ENCODE measurements at places on chromosomes 1 and 21.

DNA sequence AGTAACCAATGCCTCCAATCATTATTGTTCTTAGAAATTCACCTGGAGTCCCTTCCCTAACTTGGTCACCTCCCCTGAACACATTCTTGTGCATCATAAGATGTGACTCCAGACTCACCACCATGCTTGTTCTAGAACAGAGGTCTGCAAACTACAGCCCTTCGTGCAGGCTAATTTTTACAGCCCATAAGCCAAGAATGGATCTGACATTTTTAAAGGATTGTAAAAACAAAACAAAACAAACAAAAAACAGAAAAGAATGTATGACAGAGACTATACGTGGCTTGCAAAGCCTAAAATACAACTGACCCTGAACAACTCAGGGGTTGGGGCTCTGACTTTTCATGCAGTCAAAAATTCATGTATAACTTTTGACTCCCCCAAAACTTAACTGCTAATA lies 6.2 kb upstream of the HIVEP3 start:
- peak; percentile 69 for DNase-seq

DNA sequence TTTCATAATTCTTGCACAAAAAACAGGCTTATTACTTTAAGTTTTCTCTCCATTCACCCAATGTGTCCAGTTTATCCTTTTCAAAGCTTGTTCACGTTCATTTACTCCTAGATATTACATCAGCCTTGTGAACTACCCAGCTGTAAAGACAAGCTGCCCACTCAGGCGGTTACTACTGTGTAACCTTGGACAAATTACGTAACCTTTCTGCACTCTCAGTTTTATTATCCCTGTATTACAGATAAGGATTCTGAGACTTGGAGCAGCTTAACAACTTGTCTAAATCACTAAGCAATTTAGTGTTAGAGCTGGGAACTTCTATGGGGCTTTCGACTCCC lies 20.5 kb upstream of the LPAR3 start:
- DNase-seq = no peak

- DNase-seq = no peak
These were observed 1.8 kb upstream of the MEX3A start for GRCh38 chr1:156083800-156084790.

DNA sequence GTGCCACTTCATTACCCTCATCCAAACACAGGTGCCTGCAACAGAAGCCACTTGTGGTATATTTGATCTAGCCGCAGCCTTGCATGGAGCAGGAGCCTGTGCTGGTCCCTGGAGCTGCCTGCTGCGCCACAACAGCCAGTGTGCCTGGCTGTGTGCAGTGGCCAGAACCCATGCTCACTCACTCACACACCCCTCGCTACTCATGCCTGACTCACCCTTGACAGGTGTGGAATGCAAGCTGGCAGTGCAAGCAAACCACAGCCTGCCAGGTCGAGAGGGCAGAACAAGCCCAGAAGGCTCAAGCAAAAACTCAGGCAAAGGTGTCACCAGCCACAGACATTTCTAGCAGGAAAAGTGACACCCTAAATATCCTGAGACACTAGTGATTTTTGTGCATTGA lies 1510.9 kb downstream of the KCNT2 start:
- no peak for DNase-seq

GRCh38 chr1:18668750-18669404 lies 38.2 kb downstream of the PAX7 start:
- DNase-seq = no peak

- no peak for DNase-seq
These were observed 21.6 kb downstream of the HSF2BP start for GRCh38 chr21:43637530-43638158.

GRCh38 chr1:51756290-51756689 lies 122.2 kb downstream of the NRDC start:
- no peak for DNase-seq

- DNase-seq = no peak
These were observed 3.7 kb upstream of the PMVK start for GRCh38 chr1:154940213-154940560.

GRCh38 chr1:8540971-8541370 lies 223.1 kb downstream of the SLC45A1 start:
- DNase-seq = no peak

- DNase-seq = no peak
These were observed 19.8 kb upstream of the PRDM16 start for GRCh38 chr1:3049164-3049563.

GRCh38 chr21:39715804-39716397 lies 29.1 kb upstream of the IGSF5 start:
- DNase-seq = peak; percentile 53

Measured in EH (cell line).